ENCODE measurements at places on chromosomes 6 and 20.

GRCh38 chr6:129340983-129341382, 369.0 kb downstream of the ARHGAP18 start:
- DNase-seq: no peak

DNA sequence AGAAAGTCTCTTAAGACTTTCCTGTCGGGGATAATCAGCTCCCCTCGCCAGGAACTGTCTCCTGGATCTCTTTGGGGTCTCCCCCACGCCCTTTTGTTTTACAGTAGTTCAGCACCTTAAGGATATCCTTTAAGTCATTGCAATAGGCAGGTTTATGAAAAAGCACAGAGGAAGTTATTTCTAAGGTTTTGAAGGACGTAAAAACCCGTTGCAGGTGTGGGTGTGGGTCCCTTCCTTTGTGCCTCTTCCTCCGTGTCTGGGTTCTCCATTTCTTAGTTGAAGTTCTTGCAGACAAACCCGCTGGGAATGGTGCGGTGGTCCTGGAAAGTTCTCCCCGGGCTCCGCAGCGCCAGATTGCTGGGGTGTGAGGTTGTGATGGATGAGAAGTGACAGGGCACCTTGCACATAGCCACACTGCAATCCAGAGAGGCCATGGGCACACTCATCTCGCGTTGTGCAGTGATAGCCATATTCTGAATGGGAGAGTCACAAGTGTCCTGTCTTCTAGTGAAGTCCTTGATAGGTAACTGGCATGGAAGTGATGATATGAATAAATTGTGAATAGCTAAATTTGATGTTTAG, 65.2 kb downstream of the GTF2H5 start:
- DNase-seq: no peak

DNA sequence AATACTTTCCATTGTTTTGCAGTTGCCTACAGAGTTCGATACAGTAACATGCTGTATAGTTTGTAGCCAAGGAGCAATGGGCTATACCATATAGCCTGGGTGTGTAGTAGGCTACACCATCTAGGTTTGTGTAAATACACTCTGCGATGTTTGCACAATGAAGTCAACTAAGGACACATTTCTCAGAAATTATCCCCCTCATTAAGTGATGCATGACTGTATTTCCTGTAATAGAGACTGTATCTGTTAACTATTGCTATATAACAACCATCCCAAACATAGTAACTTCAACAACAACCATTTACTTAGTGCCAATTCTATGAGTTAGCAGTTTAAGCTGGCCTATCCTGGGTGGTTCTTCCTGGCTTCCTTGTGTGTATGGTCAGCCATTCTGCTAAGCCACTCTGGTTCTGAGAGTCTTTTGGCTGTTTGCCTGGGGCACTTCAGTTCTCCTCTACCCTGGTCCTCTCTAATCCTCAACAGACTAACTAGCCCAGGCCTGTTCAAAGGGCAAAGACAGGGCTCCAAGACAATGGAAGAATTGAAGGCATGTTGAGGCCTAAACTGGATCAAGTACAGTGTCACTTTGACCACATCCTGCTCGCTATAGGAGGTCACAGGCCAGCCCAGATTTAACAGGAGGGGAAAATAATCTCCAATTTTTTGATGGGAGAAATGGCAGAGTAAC, 124.0 kb downstream of the PLCB1 start:
- DNase-seq: no peak

DNA sequence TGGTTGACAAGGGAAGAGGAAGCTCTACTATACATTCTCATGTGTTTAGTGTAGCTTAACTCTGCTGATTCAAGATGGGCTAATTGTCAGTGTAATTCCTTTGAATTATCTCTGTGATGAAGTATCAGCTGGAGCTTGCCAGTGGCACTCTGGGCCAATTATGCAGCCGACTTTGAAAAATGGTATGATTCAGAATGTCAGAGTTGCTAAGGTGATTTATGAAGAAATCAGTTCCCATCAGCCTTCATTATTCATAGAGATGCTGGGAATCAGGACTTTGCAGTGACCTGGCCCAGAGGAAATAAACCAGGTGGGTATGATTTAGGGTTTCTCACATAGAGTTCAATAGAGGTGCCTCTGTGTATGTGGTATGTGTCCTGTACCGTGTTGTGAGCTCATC, 33.4 kb downstream of the KCNS1 start:
- no peak for DNase-seq

DNA sequence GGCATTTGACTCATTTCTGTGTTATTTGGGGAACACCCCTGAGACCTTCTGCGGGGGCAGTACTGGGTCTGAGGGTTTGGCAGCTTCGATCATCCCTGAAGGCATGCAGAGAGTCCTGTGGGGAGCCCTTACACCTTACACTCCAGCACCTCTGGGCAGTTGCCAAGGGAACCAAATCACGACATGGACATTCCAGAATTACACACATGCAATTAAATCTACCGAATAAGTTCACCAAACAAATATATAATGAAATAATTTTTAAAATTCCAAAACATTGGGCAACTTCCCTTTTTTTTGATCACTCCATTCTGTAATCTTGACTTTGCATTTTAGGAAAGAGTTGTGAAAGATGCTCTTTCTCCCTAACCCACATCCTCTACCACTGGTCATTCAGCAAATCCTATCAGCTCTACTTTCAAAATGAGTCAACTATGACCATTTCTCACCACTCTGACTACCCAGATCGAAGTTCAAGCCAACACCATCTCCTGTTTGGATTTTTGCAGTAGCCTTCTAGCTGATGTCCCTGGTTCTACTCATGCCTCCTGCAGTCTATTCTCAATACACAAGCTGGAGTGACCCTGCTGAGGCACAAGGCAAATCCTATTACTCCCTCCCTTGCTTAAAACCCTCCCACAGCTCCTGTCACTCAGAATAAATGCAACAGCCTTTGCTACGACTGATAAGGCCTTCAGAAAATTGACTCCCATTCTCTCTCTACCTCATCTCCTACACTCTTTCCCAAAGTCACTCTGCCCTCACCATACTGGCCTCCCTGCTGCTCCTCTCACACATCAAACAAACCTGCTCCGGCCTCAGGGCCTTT, 533.3 kb downstream of the HACE1 start:
- no peak for DNase-seq

- DNase-seq: no peak
Observed at GRCh38 chr20:37699202-37699601, 5.4 kb downstream of the CTNNBL1 start.
